Activated CD4-positive, alpha-beta T cell treated with anti-CD3 and anti-CD28 coated beads for 24 hours (primary cell): ENCODE measurements at places on chromosomes 5 and 9.

DNA sequence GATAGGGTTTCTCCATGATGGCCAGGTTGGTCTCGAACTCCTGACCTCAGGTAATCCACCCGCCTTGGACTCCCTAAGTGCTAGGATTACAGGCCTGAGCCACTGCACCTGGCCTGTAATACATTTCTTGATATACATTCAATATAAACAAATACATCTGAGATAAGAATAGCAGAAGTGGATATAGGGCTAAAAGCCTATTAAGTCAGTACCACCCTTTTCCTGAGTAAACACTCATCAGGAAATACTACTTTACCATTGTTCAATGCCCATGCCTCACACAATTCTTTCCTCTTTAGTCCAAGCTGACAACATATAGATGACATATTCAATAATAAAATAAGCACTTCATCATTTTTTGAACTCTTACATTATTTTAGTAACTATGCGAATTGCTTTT, 64.8 kb downstream of the MRPS27 start:
- DNase-seq, result no peak

GRCh38 chr5:83387041-83387440, 84.5 kb upstream of the VCAN start:
- DNase-seq, result no peak

GRCh38 chr5:58893551-58893950, 310.7 kb downstream of the RAB3C start:
- DNase-seq, result no peak

DNA sequence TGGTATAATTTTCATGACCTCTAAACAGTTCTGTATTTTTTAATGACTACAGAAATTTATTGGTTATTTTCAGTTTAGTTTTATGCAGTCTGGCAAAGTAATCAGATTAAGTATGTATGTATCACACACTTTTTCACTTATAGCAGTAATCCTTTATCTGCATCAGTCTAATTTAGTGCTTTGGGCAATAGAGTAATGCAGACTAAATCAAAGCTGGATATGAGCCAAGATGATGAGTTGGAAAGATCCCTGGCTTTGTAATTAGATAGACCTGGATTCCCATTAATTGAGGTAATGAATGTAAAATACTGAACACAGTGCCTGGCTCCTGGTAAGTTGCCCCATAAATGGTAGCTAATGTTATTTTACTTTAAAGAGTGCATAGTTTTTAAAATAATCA, 215.4 kb upstream of the TLX3 start:
- no peak for DNase-seq

- no peak for DNase-seq
These were observed 44.1 kb downstream of the VPS13A start for GRCh38 chr9:77221431-77221830.

DNA sequence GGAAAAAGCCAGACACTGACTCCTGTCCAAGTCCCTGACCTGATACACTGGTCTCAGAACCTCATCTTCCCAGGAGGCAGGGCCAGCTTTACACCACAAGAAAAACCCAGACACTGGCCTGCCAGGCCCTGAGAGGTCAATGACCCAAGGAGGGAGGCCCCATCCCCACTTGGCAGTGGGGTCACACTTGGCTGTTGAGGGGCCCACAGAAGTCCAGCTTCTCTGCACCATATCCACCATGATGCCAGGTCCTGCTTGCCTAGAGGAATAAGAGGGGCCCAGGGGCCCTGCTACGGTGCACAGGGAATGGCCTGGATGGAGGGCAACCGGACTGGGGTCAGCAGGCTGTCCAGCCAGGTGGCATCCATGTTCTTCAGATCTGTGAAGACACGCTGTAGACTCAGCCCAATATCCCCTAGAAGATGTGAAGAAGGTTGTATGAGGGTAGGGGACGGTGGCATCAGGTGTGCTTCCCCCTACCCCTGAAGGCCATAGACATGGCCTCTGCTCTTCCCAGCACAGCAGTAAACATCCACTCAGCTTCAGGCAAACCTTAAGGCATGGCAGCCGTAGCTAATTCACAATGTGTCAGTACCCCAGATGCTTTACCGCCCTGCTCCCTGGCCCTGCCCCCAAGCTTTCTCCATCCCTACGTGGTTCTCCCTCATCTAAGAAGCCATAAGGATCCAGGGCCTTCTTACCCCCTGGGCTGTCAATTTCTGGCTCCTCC, 6.7 kb downstream of the IRF1 start:
- DNase-seq, result no peak

DNA sequence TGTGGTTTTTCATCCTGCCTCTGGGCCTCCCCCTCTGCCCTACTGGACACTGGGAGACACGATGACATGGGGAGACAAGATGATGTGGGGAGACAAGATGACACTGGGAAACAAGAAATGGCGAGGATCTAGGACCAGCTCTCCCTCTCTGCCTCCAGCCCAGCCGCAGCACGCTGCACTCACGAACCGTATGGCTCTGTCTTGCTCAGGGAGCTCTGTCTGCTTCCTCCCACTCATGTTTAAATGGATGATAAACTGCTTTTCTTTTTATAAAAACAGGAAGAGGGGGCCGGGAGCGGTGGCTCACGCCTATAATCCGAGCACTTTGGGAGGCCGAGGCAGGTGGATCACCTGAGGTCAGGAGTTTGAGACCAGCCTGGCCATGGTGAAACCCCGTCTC, 73.7 kb downstream of the SPATA31D1 start:
- no peak for DNase-seq
